NCI-H1092 treated with DMSO at 0.1 percent for 48 hours (cell line): ENCODE measurements at places on chromosomes 2 and 18.
A peak's percentile ranks its signal among the peaks of the same experiment; 100 is the strongest.

DNA sequence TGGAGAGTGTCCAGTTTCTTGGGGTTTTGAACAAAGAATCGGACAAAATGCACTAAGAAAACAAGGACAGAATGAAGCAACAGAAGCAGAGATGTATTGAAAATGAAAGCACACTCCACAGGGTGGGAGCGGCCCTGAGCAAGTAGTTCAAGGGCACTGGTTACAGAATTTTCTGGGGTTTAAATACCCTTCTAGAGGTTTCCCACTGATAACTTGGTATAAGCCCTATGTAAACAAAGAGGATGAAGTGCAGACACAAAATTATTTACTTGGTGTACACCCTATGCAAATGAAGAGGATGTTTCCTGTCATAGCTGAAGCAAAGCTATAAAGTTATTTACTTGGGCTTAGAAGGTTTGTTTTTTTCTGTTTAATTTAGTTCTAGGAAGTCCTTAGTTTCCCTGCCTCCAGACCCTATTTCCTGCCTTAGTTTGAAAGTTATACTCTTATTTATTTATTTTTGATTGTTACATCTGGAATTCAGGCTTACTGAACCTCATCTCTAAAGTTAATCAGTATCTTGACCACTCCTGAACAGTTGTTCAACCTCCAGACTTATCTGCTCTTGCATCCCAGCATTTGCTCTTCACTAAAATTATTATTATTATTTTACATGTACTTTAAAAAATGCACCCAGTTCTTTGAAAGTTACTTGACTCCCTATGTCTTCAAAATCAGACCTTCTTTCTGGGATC lies 193.5 kb downstream of the SPP2 start:
- no peak for DNase-seq

DNA sequence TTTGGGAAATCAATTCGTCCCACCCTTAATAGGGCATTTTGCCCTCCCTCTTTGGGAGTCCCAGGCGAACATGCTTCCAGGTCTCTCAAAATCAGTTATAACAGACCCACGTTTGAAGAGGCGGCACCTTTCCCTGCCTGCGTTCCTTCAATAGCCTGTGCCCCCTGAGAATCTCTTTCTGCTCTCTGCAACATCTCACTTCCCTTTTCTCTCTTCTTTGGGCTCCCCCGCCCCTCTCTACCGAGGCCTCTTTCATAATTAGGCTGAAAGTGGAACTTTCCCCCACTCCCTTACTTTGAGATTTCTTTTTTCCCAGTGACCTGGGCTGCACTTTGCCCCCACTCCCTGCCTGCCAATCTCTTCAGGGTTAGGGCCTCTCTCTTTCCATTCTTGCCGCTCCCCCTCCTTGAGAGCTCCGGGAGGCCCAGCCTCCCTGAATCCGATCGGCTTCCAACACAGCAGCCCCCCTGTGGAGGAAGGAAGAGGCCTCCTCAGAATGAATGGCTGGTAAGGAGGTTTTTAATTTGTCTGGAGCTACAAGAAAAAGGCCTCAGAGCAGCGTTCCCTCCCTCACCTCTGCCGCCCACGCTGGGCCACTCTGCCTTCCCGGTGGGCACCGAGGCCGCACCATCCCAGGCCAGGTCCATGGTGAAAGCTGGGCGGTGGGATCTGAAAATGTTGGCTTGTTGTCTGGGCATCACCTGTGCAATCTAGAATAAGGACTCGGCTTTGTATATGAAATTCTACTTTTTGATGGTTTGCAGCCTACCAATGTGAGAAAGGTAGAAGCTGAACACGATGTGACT lies 162.6 kb upstream of the SIX3 start:
- no peak for DNase-seq

DNA sequence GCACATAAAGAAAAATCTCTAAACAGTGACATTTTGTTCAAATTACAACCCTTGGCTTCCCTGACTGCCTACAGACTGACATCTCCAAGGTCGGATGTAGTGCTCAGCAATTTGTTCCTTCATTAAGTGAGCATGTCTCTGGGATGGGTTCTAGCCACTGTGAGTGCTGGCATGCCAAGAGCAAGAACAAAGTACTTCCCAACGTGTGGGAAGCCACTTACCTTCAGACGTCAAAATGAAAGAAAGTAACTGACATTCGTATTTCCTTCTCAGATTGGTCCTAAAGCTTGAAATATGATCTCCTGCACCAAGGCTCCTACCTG lies 193.8 kb downstream of the SLC8A1 start:
- DNase-seq: no peak

DNA sequence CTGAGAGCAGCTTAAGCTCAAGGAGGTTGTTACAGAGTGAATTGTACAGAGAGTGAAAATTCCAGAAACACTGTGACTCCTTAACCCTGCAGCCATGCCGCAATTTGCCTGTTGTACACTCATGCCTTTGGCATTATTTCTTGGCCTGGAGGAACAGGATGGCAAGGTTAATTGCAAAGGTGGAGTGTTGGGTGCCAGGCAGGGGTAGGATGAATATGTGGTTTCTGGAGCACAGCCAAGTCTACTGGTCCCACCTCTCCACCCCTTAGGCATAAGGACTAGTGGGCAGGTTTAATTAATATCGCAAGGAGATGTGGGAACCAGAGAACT lies 250.2 kb downstream of the LRRTM1 start:
- peak; percentile 30 for DNase-seq

GRCh38 chr18:37343542-37343851 lies 222.1 kb downstream of the CELF4 start:
- DNase-seq: no peak

- no peak for DNase-seq
Measured at GRCh38 chr2:44358503-44358902, 2.8 kb downstream of the PREPL start.

DNA sequence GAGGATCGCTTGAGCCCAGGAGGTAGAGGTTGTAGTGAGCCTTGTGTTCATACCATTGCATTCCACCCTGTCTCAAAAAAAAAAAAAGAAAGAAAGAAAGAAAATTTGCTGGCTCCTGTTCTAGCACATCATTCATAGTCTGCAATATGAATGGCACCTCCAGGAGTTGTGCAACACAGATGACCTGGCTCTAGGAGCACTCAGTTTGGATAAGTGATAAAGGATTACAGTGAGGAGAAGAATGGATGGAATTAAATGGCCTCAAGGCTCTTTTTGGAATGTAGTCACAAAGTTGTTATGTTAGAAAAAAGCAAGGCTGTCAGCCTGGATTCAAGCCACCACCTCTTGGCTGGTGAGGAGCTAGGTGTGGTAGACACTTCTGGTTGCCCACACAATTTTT lies 21.5 kb upstream of the SPRED2 start:
- no peak for DNase-seq

- DNase-seq: no peak
Measured at GRCh38 chr18:48142353-48142752, 211.9 kb upstream of the SMAD2 start.

GRCh38 chr18:35639296-35639695 lies 57.8 kb downstream of the GALNT1 start:
- DNase-seq: no peak

- peak; percentile 39 for DNase-seq
Measured at GRCh38 chr2:62201307-62201706, 5.4 kb downstream of the B3GNT2 start.

DNA sequence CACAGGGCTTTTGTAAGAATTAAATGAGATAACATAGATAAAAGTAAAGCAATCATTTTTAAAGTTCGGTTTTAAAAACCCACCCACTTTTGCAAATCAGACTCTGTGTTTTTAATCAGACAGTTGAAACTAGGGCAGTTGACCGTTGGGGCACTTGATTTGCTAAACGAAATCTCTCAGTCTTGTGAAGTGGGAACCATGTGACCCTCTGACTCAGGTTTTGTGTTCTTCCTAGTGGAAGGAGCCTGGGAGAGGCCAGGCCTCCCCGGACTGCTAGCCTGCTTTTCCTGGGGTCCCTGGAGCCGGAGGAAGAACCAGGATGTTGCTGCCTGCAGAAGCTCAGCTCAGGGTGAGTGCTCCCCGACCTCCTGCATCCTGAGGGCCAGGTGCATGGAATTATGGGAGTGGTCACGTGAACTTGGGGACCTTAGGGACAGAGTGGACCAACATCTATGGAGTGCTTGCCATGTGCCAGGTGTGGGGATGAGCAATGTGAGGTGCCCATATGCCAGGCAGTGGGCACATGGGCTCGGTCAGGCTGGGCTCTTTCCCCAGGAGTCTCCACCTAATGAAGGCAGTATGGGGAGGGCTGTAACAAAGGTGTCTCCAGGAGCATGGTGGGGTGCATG lies 3.9 kb downstream of the C2orf72 start:
- no peak for DNase-seq

- DNase-seq: no peak
Measured at GRCh38 chr2:100446696-100447095, 23.6 kb upstream of the NMS start.

GRCh38 chr18:3666526-3667254 lies 216.7 kb downstream of the TGIF1 start:
- DNase-seq: no peak

DNA sequence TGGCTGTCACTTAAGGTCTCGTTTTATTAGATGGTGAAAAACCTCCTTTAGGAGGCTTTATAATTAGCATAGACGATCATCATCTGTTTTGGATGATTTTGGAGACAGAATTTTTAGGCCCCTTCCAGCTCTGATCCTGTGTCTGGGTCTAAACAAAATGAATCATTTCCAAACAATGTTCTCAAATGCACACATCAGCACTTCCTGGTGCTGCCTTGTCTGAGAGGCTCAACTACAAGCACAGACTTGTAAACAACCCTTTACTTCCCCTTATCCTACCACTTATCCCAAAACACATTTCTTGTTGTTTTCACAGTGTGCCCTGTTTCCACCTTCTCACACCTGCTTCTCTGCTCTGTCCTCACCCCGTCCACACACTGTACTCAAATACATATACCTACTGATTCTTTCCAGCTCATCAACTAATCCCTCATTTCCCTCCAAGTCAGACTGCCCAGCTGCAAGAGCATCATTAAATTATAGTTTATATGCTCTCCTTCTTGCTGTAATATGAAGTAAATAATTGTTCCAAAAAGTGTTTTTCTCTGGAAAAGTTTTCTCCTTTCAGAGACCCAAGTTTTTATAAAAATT lies 71.2 kb upstream of the COL3A1 start:
- no peak for DNase-seq

DNA sequence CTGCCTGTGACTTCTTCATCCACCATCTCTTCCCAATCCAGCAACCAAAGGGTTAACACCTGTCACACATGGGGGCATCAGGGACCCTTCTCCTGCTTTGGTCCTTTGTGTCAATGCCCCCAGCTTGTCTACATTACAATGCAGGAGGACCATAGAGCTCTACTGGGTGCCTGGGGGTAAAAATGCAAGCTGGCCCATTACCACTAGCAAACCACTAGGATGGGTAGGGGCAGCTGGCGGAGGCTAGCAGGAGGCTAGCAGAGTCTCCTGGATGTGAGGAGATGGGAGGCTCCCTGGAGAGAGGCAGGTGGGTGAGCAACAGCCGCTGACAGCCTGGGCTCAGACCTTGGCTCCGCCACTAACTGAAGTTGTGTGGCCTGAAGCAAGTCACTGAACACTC lies 153.4 kb upstream of the SKOR2 start:
- no peak for DNase-seq

GRCh38 chr2:618422-618990 lies 58.7 kb downstream of the TMEM18 start:
- DNase-seq: no peak

DNA sequence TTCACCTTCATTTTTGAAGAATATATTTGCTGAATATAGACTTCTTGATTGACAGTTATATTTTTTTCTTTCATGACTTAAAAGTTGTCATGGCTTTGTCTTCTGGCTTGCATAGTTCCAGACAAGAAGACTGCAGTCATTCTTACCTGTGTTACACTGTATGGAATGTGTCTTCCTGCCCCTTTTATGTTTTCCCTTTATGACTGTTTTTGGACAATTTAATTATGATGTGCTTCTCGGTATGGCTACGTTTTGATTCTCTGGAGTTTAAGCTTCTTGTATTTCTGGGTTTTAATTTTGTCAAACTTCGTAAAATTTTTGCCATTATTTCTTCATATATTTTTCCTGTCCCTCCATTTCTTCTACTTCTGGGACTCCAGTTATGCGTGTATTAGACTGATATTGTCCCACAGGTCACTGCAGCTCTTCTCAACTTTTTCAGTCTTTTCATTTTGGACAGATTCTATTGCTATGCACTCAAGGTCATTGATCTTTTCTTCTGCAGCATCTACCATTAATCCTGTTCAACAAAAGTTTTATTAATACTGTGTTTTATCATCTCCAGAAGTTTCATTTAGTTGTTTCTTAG lies 17.1 kb downstream of the MTERF4 start:
- no peak for DNase-seq

DNA sequence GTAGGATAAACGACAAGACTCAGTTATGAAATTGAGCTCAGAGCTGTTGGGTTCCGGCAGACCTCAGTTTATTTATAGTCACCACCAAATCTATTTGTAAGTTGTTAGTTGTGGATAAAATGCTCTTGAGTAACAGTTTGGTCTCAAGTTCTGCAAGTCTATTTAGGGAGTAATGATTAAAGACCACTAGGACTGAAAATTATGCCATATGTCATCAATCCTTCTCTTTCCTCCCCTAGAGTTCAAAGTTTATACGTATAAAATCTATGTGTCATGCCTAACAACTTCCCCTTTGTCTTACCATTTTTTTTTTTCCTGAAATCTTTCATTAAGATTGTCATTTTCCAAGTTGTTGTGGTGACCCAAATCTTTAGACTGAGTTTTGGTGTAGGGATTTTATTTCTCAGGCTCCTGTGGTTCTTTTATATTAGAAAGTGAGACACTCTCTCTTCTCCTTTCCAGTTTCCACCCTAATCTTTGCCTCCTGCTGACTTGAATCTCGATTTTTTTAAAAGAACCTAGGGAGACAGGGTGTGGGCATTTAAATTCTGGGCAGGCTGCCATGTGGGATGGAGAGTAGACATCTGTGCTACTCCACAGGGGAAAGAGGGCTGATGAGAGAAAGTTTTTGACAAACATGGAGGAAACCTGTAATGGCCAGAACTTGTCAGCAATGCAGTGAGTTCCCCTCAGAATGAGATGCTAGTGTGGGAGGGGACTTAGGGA lies 51.0 kb downstream of the LAMA3 start:
- DNase-seq: peak; percentile 21

DNA sequence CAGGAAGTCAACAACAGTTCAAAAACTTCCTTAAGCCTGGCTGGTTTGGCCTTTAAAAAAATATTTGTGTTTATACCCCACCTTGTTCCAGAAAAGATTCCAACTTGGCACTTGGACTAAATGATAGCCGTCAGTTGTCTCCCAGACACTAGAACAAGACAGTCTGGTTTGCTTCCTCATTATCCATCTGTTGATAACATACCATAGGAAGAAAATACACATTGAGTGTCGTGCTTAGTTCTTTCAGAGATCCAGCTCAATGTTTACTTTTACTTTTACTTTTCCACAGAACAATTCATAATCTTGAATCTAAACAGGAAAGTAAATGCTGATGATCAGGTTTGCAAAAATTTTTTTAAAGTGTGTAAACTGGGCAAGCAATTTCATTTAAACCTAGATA lies 2.4 kb upstream of the VPS54 start:
- DNase-seq: no peak

- no peak for DNase-seq
Measured at GRCh38 chr18:46190667-46191066, 86.5 kb downstream of the HAUS1 start.

GRCh38 chr2:173747035-173747434 lies 218.1 kb downstream of the SP3 start:
- no peak for DNase-seq
